ENCODE measurements at places on chromosomes 7 and 10. TPM values are rescaled to one million over a fixed set of nuclear protein-coding genes. Genes with fewer than 3 reads are reported as not detected.

GRCh38 chr10:15797346-15797745 lies 63.0 kb downstream of the MINDY3 start:
- DNase-seq: no peak
- H3K27me3 ChIP-seq: no peaks in the 10 kb centered on the region
- H3K4me3 ChIP-seq: no peak overlapping the region
- H3K36me3 ChIP-seq: peaks cover 22% of the 10 kb centered on the region
- H3K4me1 ChIP-seq: peaks cover 5% of the 10 kb centered on the region

GRCh38 chr7:106425017-106425719 lies 140.4 kb upstream of the NAMPT start:
- no peaks in the 10 kb centered on the region for H3K27me3 ChIP-seq
- peak; percentile 67 for DNase-seq
- H3K27ac ChIP-seq: peak overlapping the region; percentile 58
- H3K4me3 ChIP-seq: no peak overlapping the region
- no peaks in the 10 kb centered on the region for H3K36me3 ChIP-seq

The PRSS37 gene
- not detected for total RNA-seq

The COBL gene
- total RNA-seq: not detected

GRCh38 chr10:102642736-102643335 lies 1.4 kb upstream of the TRIM8 start:
- peak overlapping the region; percentile 93 for H3K4me3 ChIP-seq
- peaks cover 37% of the 10 kb centered on the region for H3K36me3 ChIP-seq
- H3K27ac ChIP-seq: peak overlapping the region; percentile 88

DNA sequence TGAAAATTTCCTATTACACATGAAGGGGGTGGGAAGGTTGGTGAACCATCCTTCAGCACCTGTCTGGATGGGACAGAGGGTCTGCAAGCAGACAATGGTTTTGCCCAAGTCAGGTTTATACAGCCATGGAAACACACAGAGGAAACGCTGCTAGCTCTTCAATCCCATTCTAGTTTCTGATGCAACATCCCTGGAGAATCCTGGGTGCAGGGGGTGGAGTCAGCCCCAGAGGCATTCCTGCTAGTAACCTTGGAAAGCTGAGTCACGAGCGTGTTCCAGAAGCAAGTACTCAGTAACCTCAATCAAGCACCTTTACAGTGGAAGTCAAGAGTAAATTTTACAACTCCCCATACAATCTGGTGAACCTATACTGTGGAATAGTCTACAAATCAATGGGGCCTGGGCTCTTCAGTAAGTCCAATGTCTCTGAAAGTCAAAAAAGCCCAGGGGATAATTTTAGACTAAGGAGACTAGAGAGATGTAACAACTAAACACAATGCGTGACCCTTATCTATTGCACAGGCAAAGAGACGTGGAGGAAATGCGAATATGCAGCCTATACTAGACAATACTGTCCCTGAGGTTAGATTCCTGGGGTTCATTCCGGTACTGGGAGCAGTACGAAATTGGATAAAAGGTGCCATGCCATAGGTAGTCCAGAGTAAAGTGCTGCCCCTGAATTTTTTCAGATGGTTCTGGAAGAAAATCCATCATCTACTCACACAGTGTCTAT lies 95.4 kb downstream of the ZRANB1 start:
- H3K27me3 ChIP-seq: no peaks in the 10 kb centered on the region
- H3K36me3 ChIP-seq: peaks cover 11% of the 10 kb centered on the region
- peaks cover 51% of the 10 kb centered on the region for H3K4me1 ChIP-seq
- H3K27ac ChIP-seq: peak overlapping the region; percentile 1

- no peaks in the 10 kb centered on the region for H3K36me3 ChIP-seq
- H3K27ac ChIP-seq: 0 out of 2 replicates have a peak overlapping the region, but pooled peaks have one; percentile 3
- DNase-seq: no peak
- peaks cover 33% of the 10 kb centered on the region for H3K4me1 ChIP-seq
- no peaks in the 10 kb centered on the region for H3K27me3 ChIP-seq
Observed at GRCh38 chr7:91892821-91893340, 12.4 kb upstream of the MTERF1 start.

The TMEM178B gene
- total RNA-seq: not detected

DNA sequence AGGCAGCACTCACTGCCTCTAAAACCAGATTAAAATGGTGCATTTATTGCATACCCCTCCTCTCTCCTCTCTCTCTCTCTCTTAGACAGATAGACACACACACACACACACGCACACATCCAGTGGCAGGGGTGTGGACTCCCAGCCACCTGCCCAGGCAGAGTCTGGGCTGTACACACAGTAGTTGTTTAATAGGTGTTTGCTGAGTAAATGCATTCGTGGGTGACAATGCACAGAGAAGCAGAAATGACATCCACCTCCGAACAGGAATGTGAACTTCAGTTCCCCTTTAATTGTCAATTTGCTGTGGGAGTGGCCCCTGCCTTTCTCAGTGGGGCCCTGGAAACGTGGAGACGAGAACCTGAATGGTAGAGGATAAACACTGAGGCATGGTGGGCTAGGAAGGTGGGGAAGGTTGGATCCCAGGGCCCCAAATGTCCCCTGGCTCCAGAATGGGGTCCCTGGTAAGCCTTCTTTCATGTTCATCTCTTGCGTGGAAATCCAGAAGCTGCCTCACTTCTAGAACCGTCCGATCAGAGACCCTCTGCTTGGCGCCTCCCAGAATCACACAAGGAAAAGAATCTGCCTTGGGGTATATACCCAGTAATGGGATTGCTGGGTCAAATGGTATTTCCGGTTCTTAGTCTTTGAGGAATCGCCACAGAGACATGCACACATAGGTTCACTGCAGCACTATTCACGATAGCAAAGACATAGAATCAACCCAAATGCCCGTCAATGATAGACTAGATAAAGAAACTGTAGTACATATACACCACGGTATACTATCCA lies 58.5 kb upstream of the ECHDC3 start:
- H3K36me3 ChIP-seq: no peaks in the 10 kb centered on the region
- H3K4me1 ChIP-seq: peaks cover 14% of the 10 kb centered on the region
- H3K27me3 ChIP-seq: 0 out of 2 replicates have a peak, but pooled peaks cover 5% of the 10 kb centered on the region
- no peak overlapping the region for H3K4me3 ChIP-seq
- H3K27ac ChIP-seq: no peak overlapping the region
- DNase-seq: no peak

The CCL24 gene
- total RNA-seq: 0.45 TPM

DNA sequence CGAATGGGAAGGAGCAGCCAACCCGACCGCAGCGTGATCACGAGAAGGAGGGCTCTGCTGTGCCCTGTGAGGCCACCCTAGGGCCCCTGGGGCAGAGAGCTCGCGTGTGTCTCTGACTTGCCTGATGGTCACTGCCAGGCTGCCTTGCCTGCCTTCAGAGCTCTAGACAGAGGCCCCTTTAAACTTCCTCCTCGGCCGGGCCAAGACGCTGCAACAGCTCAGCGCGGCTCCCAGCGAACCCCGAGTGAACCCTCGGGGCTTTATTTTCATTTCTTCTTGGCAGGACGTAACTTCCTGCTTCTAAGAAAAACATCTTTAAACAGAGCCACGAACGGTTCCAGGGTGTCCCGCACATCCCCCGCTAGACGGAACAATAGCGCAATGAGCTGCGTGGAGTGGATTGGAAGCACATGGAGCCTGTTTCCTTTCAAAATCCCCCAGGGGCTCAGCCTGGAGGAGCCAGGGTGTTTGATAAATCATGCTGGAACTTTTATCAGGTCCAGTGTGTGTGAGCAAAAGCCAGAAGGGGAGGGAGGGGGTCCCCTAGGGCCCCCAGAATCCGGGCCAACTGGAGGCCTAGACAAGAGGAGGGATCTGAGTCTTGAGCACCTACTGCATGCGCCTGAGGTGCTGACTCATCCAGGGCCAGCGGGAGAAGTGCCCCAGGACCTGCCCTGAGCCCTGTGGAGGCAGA lies 134.1 kb upstream of the GDF10 start:
- peaks cover 63% of the 10 kb centered on the region for H3K4me1 ChIP-seq
- H3K27ac ChIP-seq: peak overlapping the region; percentile 91
- no peak overlapping the region for H3K4me3 ChIP-seq
- no peaks in the 10 kb centered on the region for H3K36me3 ChIP-seq
- DNase-seq: peak; percentile 82

DNA sequence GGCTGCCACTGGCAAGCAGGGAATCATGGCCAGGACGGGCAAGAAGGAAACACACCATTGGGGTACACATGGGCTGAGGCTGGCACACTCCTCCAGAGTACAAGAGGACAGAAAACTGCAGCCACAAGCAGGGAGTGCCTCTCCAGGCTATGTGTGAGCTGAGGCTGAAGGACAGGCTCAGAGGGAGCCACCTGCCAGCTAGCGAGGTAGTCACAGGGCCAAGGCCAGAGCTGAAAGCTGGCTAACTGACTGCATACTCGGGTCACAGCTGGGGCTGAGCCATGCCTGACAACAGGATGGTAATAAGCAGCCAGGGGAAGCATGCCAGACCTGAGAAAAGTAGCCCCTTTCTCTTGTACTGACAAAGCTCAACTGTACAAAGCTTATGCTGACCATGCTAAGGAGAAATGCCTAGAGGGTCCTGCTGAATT lies 52.0 kb downstream of the KIF5B start:
- H3K4me3 ChIP-seq: no peak overlapping the region
- H3K27ac ChIP-seq: no peak overlapping the region
- H3K27me3 ChIP-seq: no peaks in the 10 kb centered on the region
- peaks cover 20% of the 10 kb centered on the region for H3K36me3 ChIP-seq
- H3K4me1 ChIP-seq: peaks cover 27% of the 10 kb centered on the region

- H3K27me3 ChIP-seq: no peaks in the 10 kb centered on the region
- H3K27ac ChIP-seq: no peak overlapping the region
- DNase-seq: peak; percentile 33
- H3K36me3 ChIP-seq: no peaks in the 10 kb centered on the region
- no peak overlapping the region for H3K4me3 ChIP-seq
- H3K4me1 ChIP-seq: no peaks in the 10 kb centered on the region
Observed at GRCh38 chr10:118979661-118980060, 49.9 kb upstream of the NANOS1 start.

GRCh38 chr7:71511361-71511807 lies 379.4 kb downstream of the GALNT17 start:
- H3K27ac ChIP-seq: no peak overlapping the region
- DNase-seq: no peak
- H3K36me3 ChIP-seq: no peaks in the 10 kb centered on the region
- H3K4me3 ChIP-seq: no peak overlapping the region
- H3K4me1 ChIP-seq: no peaks in the 10 kb centered on the region

The EBLN1 gene
- total RNA-seq: not detected

GRCh38 chr7:52079726-52080125 lies 763.1 kb upstream of the COBL start:
- no peaks in the 10 kb centered on the region for H3K36me3 ChIP-seq
- no peak overlapping the region for H3K27ac ChIP-seq
- H3K27me3 ChIP-seq: no peaks in the 10 kb centered on the region
- H3K4me3 ChIP-seq: no peak overlapping the region
- DNase-seq: no peak

DNA sequence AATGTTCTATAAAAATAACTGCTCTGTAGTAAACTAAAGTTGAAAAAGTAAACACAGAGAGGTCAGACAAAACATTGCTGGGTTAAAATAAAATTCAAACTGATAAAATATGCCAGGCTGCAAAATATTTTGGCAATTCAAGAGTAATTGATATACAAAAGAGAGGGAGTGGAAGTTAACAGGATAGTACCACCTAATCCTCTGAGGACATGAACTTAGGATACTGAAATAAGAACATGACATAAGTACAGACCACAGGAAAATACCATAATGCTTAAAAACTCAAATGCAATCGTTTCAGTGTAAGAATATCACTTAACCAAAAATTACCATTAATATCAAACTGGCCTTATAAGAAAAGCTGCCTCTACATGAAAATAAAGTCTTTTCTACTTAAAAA lies 37.6 kb upstream of the GPR22 start:
- H3K27ac ChIP-seq: no peak overlapping the region
- H3K36me3 ChIP-seq: no peaks in the 10 kb centered on the region
- no peaks in the 10 kb centered on the region for H3K4me1 ChIP-seq
- no peak overlapping the region for H3K4me3 ChIP-seq
- DNase-seq: no peak

All from SJSA1 (cell line).